ENCODE measurements at places on chromosomes 3 and 15.

- no peak for DNase-seq
Observed at GRCh38 chr15:25022233-25022632, 67.4 kb downstream of the SNRPN start.

DNA sequence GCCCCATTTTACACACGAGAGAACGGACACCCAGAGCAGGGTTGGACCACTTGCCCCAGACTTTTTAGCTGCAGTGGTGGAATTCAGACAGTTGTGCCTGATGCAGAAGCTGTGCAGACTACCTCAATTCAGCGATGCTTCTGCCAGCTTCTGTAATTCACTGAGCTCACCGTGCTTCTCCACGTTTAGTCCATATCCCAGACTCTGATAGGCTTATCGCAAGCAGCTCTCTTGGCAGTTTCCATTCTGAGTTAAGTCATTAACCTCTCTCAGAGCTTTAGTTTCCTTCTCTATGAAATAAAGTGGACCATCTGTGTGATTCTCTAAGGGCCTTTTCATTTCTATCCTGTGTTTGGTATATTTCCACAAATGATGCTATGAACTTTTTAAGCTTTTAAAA, 37.1 kb downstream of the ABHD17C start:
- no peak for DNase-seq

GRCh38 chr3:147651107-147651778, 242.1 kb downstream of the ZIC1 start:
- DNase-seq: no peak

DNA sequence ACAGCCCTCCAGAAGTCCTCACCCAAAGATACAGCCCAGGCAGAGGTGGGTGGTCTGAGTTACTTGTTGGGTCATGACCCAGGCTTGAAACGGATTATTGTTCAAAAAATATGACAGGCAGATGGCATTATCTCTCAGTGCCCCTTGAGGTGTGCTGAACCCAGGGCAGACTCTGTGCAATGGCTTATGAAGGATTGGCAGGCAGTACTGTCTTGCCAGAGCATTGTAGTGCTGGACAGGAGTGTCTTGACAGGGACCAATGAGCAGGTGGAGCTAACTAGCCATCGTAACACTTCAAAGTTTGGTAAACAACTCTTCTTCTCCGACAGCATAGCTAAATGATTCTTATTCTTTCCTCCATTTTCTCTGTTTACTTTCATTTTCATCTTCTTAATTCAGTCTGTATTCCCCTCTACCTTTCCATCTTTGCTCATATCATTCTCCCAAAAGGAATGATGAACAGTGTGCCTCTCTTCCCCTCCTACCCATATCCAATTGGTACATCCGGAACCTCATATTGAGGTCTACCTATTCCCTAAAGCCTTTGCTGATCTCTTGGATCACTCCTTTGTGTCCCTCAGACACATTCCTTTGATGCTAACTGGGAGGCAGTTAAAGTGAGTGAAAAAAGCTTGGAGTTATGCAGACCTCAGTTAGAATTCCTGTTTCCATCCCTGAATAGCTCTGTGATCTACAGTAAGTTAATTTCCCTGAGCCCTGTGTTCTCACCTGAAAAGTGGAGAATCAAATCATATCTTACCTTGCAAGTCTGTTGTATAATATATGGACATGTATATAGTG, 2.6 kb upstream of the IL20RB start:
- peak; percentile 49 for DNase-seq

DNA sequence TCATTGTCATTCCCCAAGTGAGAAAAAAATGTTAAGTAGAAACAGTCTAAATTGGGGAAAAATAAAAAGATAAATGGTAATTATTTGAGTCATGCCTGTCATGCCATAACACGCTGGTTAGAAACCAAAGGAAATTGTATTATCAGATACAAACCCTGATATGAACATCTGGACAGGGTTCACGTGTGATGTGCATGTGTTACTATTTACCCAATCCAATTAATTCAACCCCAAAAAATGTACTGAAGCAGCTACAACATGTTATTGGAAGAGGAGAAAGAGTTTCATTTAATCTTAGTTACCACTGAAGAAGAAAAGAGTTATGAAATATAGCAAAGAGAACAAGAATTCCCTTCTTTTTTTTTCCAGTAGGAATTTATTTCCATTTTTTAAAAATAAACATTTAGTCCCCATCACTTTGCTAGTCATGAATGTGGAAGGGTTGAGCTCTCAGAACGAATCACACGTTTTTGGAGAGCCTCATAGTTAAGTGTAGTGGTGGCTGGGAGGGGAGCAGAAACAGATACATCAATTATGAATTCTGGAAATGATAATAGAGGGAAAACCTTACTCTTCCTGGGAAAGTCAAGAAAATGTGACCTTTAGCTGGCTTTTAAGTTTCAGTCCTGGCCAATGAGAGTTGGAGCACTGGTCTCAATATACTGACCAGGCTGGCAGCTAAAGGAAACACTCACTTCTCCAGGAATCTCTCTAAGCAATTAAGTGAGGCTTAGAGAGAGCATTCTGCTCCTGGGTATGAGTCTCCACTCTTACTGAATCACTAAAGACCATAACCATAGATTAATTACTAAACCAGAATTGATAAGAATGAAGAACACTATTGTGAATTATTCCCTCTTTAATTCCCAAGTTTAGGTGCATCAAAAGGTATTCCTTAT, 796.5 kb downstream of the GRM7 start:
- DNase-seq: no peak

GRCh38 chr3:120801484-120801883, 58.9 kb downstream of the GTF2E1 start:
- DNase-seq: no peak

- DNase-seq: no peak
Observed at GRCh38 chr3:160370987-160371857, 27.8 kb downstream of the IFT80 start.

GRCh38 chr15:95127356-95127755, 896.0 kb downstream of the MCTP2 start:
- peak; percentile 66 for DNase-seq

- no peak for DNase-seq
Observed at GRCh38 chr3:8648909-8649741, 4.5 kb upstream of the SSUH2 start.

GRCh38 chr3:52278510-52279069, at the start of gene WDR82:
Gene WDR82 (minus strand): TSS chr3:52278649. CDS start chr3:52278361, 288 bp downstream.
- peak; percentile 96 for DNase-seq

DNA sequence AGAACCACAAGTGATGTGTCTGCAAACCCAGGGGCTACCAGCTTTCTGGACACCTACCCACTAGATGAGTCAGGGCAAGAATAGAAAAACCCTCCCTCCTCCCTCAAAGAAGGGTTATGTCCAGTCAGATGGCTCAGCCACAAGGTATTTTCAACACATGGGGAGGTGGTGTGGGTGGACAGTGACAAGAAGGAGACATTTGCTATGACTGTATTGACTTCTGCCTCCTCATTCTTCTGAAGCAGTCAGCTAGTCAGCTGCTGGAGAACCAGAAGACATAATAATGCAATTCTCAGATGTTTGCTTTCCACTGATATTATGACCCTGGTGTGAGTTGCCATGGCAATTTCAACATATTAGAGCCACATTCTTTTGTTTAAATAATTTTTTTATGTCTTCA, 66.7 kb upstream of the GOLGA8B start:
- no peak for DNase-seq

DNA sequence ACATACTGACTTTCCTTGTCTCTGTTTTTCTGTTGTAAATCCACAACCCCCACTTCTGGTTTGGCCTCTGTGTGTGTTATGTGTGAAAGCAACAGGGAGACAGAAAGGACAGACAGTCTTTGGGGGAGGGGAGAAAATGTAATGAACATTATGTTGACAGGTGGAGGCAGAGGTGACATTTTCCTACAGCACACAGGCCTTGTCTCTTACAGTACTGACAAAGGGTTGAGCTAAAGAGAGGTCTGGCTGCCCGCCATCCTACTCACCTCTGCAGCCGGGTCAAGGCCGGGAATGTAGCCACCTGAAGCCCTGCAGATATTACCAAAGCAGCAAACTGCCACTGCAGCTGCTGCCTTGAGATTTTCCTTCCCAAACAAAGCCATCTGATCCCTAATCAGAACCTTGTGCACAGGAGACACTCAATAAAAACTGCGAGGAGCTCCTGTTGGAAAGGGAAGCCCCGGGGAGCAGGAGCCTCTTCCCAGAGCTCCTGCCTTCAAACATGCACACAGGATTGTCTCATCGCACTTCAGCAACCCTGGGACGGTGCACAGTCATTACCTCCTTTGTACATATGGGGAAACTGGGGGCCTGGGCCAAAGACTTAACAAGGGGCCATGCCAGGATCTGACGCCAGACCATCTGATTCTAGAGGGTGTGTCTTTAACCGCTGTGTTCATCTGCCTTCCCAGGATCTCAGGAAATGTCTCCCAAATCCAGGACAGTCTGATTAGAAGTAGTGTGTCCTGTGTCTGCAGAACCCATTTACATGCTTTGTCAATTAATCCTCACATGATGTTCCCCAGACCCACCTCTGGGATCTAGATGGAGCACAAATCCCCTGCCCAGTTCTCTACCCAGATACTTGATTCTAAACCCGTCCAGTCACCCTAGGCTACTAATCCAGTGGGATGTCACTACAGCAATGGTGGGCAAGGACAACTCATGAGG, 14.2 kb downstream of the MYO5C start:
- no peak for DNase-seq

DNA sequence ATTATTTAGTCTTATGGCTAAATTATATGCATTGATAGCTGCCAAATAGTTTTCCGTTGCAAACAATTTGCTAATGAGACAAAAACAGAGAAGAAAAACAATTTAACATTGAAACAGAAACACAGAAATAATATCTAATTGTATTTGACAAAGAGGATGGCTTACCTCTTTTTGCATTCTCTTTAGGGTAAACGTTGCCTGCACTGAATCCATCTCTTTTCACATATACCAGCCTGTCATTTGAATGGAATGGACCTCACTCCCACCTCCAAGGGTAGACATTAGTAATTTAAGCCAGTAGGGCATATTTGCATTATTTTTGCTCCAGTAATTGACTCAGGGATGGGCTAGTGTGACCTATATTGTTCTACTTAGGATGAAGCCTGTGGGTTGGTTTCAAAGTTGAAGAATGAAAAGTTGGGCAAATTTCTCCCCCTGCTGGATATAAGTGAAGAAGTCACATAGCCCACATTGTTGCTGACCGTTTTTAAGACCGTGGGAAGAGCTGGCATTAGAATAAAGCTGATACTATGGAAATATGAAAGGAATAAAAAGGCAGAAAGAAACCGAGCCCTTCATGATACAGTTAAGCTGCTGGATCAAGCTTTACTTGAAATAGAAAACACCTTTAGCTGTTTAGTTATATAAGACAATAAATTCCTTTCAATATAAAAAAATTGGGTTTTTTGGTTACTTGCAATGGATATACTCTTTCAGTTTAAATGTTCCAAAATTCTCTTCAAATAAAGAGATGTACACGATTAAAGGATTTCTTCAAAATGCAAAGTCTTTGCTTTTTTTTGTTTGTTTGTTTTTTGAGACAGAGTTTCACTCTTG, 26.9 kb downstream of the PIERCE2 start:
- peak; percentile 78 for DNase-seq

- DNase-seq: no peak
Observed at GRCh38 chr3:153330901-153331300, 168.9 kb downstream of the RAP2B start.

DNA sequence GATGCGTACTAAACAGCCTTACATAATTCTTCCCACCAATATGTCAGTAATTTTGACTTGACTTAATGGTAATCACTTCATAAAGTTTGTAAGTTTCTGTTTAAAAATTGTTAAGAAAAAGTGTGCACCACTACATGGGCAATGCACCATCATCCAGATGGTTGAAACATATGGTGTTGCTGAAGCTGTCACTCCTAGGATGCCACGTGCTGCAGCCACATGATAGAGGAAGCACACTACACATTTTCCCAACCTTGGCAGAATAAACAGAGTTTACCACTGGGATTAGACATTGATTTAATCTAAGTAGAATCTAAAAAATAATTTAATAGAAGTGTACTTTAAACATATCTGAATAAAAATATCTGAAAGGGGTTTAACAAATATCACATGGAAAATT, 1209.9 kb downstream of the NSUN3 start:
- DNase-seq: no peak

DNA sequence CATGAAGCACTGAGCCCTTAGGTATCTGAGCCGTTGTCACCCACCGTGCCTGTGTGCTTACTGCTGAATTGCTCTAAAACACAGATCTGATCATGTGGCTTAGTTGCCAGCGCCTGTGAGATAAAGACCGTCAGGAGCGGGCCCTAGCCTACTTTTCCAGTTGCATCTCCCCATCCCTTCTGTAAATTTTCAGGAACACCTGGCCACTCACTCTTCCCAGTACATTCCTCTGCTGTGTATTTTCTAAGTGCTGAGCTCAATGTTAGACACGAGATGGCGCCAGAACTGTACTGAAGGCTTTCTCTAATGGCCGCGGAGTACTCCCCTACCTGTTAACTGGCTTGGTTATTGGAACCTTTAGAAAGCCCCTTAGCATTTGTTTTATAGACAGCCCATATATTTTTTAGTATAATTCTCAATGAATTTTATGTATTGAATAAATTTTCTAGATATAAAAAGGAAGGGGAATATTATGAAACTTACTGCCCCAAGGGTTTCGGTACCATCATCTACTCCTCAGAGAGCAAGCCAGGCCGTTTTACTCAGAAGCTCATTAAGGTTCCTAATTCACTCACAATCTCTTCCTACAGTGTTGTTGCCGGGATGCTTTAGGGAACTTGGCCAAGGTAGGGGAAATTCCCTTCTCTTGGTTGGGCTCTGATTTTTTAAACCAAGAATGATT, 16.7 kb upstream of the WNT7A start:
- peak; percentile 90 for DNase-seq

GRCh38 chr3:179416681-179417080, 34.6 kb downstream of the GNB4 start:
- no peak for DNase-seq

DNA sequence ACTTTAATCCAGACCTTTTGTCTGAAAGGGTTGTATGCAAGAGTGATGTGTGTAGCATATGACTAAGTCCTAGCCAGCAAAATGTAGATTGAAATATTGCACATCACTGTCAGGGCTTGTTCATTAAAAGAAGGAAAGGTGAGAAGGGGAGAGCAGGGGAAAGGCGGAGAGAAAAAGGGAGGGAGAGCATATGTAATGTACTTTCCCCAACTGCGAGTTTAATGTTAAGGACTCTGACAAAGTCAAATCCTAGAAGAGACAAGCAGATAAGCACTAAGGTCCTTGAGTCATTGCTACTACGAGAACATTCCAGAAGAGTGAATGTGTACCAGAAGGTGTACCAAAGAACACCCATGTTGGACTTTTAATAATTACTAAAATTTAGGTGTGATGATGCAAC, 1336.7 kb downstream of the NSUN3 start:
- DNase-seq: no peak

- no peak for DNase-seq
Observed at GRCh38 chr3:107025961-107026360, 351.3 kb upstream of the CCDC54 start.

DNA sequence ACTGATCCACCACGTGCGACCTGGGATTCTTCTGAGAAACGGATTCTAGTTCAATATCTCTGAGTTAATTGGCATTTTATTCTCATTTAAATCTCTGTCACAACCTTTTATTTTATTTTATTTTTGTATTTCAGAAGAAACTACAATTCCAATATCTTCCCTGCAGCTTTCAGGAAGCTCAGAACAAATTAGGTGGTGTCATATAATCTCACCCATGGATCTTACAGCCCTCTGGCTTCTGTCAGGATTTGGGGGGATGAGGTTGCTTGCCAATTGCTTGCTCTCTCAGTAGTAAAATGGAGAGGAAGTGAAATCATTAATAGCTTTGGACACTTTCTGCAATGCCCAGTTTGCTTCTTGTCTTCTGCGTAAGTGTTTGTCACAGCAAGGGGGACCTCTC, 205.4 kb downstream of the TLE3 start:
- DNase-seq: no peak

- no peak for DNase-seq
Observed at GRCh38 chr15:68566377-68566954, 12.3 kb upstream of the CORO2B start.

GRCh38 chr15:58736018-58736643, 13.4 kb downstream of the ADAM10 start:
- DNase-seq: no peak

All from mesendoderm (in vitro differentiated cells).